Non-pigmented ciliary epithelial cell (primary cell): ENCODE measurements at places on chromosomes 5 and 9.
A peak's percentile ranks its signal among the peaks of the same experiment; 100 is the strongest.

GRCh38 chr5:83313436-83313835, 158.1 kb upstream of the VCAN start:
- no peak for DNase-seq

DNA sequence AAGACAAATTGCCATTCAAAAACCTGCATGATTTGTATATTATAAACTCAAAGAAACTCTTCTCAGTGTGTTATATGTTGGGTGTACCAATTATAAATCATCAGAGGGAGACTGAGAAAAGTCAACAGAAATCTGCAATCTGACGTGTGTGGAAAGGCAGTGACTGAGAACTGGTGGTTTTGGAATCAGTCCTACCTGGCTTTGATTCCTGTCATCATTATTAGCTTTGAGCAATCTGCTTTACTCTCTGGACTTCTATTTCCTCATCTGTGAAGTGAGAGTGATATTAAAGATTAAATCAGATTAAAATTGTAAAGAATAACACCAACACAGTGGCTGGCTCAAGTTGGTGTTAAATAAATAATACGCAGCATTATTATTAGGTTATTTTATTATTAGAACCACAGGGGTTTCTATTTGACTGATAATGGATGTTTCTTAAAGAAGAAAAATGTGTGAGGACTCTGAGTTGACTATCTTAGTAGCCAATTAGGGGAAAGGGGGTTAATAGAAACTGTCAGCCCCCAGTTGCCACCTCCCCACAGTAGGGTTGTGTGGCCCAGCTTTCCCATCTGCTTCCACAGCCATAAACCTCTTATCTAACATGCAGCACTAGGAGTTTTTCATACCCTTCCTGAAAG, 59.6 kb downstream of the SNCAIP start:
- DNase-seq: no peak

- peak; percentile 17 for DNase-seq
These were observed 146.4 kb downstream of the HACD4 start for GRCh38 chr9:20884985-20885593.

DNA sequence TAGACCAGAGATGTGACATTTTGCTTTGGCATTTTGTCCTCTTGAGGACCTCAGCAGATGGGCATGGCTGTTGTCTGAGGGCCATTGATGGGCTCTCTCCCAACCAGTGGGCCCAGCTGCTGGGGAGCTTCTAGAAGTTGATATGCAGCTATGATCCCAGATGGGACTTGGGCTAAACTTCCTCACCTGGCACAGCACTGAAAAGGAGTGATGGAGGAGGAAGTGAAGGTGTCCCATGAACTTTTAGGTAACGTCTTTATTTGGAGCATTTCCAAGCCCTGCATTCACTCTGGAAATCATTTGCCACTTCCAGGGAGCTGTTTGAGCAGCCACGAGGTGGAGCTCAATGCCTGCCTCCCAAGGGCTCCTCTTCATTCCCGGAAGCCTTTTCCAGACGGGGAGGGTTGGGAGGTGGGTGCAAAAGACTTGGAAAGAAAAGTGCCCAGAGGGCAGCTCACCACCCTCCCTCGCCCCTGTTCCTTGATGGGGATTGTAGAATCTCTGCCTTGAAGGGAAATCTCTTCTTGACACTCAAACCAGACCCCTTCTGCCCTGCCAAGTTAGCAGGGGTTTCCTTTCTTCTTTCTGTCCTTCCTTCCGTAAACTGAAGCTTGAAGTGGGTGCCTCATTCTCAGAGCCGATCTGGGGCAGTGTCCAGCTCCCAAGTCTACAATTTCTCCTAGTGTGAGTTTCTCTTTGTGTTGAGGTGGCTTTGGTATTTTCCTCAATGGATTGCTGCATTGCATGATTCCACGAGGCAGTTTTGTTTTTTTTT, 18.1 kb upstream of the NEUROG1 start:
- no peak for DNase-seq

- no peak for DNase-seq
These were observed 6.8 kb downstream of the FAM219A start for GRCh38 chr9:34451545-34451944.

GRCh38 chr5:175263776-175264175, 180.2 kb downstream of the DRD1 start:
- DNase-seq: no peak

DNA sequence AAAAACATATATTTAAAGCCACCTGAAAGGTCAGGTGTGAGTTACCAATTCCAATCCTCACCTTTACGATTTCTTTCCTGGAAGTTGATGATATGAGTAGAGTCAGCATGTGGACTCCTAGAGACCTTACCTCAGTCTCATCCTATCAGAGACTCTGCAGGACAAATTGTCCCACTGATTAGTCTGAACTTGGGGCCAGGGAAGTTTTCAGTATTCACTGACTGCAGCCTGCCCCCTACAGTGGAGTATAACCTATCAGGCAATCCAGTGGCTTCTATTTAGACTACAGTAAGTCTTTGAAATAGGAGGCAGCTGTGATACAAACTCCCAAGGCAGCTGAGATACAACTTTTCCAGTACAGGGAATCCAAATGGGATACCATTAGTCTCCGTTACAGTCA, 449.4 kb upstream of the CDH10 start:
- no peak for DNase-seq

GRCh38 chr5:146363161-146363874, 24.7 kb downstream of the POU4F3 start:
- no peak for DNase-seq

- DNase-seq: no peak
These were observed 6.1 kb upstream of the PRR16 start for GRCh38 chr5:120457839-120458507.

DNA sequence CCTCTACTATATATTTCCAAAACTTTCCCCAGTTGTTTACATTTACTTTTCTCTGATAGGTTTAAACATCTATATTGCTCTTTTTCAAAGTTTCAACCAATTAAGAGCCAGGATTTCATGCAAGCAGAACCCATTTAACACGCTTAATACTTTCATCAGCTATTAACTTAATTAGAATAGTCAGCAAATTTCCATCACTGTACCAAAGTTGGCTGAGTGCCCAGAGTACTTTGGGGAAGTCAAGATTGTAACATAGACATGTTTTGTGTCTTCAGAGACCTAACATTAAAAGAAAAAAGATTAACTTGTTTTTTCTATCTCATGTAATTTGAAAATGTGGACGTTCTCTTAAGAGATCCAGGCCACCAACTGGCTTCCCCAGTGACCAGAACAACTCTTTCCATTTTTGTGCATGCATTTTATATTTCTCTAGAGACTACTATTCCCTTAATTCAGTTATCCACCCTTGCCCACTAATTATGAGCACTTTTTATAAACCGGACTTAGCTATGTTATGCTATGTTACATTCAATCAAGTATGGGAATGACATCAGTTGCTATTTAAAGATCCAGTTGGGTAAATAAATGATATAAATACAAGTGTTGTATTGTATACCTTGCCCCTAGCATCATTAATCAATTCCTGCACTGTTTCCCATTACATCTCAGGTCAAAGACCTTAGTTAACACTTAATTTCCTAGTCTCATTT, 478.1 kb upstream of the NMUR2 start:
- DNase-seq: no peak

- no peak for DNase-seq
These were observed 121.2 kb downstream of the RAPGEF6 start for GRCh38 chr5:131513780-131514179.

- DNase-seq: no peak
These were observed 39.6 kb upstream of the SAP30L start for GRCh38 chr5:154406231-154406630.

DNA sequence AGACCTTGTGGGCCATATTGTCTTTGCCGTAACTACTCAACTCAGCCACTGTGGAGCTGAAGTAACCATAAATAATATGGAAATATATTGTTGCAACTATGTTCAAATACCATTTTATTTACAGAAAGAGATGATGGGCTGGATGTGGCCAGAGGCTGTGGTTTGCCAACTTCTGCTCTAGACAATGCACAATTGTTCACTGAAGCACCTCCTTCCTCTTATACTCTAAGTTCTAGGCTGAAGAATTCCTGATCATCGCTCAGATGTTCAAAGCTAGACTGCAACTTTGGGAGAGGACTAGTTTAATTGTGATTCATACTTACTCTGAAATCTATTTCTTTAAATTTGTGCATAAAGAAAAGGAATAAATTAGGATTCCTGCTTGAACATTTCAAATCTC, 245.0 kb downstream of the TAF11L14 start:
- DNase-seq: no peak
